Naive B cell (primary cell): ENCODE measurements at places on chromosomes 16 and 17.
A peak's percentile ranks its signal among the peaks of the same experiment; 100 is the strongest.

GRCh38 chr16:56415875-56416274 is 9.5 kb downstream of the AMFR start:
- peak; percentile 25 for DNase-seq

GRCh38 chr17:63639125-63639524 is 16.9 kb downstream of the MAP3K3 start:
- DNase-seq: no peak

DNA sequence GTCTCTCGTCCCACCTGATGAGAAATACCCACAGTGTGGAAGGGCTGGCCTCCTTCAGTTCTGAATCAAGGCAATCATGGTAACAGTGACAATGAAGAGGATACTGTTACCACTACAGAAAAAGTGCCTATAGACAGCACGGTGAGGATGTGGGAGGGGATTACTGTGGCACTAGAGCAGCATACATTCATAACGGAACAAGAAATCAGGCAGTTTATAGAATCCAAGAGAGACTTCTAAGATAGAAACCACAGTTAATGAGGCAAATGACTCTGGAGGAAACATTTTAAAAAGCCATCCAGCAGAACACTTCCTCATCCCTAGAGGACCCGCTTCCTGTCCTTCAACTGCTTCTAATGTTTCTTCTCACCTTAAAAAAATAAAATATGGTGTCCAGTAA is 2.7 kb downstream of the RUSF1 start:
- DNase-seq: no peak

DNA sequence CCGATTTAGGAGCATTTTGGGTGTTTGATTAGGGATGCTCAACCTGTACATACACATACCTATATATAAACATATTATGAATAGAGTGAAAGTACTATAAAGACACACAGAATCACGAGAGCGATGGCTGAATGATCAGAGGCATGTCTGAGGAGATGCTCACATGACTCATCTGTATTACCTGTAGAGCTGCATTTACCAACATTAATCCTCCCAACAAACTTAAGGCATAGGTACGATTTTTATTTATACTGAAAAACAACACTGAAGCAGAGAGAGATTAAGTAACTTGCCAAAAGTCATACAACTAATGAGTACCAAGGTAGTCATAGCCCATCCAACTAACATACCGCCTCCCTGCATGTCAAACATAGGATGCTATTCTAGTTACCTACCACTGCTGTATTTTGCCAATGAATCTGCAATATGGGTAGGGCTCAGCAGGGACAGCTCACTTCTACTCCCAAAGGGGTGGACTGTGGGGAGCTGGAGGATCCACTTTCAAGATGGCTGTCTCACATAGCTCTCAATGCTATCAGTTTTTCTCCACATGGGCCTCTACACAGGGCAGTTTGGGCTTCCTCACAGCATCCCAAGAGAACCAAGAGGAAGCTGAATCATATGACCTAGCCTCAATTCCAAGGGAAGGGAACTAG is 7.3 kb downstream of the CYB5D1 start:
- no peak for DNase-seq

DNA sequence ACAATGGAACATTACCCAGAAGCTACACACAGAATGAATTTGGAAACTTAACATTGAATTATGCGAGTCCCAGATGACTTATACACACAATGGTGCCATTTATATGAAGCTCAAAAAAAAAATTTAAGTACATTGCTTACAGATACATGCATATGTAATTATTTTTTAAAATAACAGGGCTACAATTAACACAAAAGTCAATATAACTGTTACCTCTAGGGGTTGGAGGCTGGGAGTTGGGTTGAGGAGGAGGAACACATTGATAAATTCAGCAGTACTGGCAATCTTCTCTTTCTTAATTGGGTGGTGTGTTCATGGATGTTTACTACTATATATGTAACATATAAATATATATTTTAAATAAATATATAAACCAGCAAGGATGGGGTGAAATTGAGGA is 1.1 kb downstream of the ZNF23 start:
- DNase-seq: no peak

GRCh38 chr16:50263060-50263909 is 3.1 kb upstream of the ADCY7 start:
- DNase-seq: no peak

- no peak for DNase-seq
Measured at GRCh38 chr16:46712911-46713310, 23.5 kb downstream of the ORC6 start.

- DNase-seq: no peak
Measured at GRCh38 chr16:28998837-28999236, 14.0 kb downstream of the LAT start.

DNA sequence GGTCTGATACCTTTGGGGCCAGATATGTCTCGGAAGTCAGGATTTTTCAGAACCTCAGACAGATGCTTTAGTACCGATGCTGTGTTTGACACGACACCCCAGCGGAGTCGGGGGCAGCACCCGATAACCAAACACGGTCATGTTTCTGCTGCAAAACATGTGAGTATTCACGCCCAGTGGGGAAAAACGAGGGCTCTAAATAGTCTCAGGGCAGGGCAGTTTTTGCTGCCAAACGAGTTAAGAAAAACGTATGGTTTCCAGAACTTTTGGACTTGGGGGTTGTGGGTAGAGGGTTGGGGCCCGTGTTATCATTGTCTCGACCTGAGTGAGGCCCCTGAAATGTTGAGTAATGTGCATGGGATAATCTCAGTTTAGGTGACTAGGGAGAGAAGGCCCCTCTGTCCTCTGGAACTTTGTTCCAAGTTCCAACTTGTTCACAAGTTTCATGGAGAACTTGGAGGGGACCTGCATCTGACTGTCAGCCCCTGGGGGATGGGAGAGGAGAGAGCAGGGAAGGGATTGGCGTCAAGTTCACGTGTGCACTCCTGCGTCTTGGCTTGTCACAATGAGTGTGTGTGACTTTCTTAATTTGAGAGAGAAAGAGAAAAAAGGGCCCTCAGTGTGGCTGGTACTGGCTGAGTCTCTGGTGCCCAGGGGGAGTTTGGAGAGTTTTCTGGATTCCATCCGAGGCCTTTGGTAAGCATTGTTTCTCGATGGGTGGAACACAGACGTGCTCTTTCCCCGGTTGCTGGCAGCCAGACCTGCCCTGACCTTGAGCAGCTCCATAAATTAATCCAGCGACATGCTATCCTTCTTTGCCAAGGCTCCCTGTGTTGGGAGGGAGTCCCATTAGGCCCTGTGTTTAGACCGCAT is 83.9 kb upstream of the CIBAR2 start:
- DNase-seq: no peak

GRCh38 chr17:21674242-21674731 is 18.0 kb upstream of the KCNJ18 start:
- DNase-seq: no peak

DNA sequence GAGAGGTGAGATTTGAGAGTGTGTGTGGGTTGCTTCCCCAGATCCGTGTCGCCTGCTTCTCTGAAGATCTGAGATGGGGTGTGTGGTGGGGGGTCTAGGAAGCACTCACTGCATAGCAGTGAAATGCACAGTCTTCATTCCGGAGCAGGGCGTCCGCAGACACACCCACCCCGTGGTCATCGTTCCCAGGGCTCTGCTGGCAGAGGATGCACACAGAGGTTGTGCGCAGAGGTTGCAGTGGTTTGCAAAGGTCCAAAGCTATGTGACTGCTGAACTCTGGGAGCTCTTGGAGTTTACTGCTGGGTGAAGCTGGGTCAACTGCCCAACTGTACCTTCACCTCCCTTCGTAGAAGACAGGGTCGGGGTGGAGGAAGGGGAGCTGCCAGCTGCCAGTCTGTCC is 135.3 kb downstream of the SNX29 start:
- no peak for DNase-seq

GRCh38 chr16:54174201-54174600 is 112.4 kb downstream of the IRX3 start:
- DNase-seq: no peak

- no peak for DNase-seq
Measured at GRCh38 chr17:19016297-19016696, 11.7 kb upstream of the FAM83G start.

DNA sequence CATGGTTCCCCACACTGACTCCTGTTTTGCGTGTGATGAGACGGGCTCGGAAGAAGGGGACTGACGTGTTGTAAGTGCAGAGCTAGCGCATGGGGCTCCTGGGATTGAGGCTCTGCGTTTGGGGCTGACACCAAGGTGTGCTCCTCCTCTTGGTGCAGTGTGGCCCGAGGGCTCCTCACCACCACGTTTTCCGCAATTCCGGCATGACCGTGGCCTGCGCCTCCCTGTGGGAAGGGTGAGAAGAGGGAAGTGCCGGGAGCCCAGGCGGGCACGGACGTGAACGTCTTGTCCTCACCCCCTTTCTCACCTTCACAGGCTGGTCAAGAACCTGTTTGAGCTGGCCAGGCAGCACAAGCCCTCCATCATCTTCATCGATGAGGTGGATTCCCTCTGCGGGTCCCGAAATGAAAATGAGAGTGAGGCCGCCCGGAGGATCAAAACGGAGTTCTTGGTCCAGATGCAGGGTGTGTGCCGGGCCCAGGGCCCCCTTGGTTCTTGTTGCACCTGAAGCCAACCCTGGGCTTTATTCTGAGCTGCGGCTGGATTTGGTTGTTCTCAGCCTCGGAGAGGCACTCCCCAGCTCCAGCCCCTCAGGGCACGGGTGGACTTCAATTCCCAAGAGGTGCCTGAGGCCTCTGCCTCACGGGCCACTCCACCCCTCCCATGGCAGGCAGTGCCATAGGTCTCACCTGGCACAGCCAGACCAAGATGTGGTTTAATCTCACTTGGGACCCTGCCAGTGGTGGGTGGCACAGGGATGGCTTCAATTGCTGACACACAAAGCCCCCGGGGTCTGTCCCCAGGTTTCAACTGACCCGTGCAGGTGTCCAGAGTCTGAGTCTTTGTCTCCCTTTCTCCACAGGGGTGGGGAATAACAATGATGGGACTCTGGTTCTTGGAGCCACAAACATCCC is 8.9 kb downstream of the VPS4A start:
- no peak for DNase-seq

GRCh38 chr16:57663917-57664661 is 4.0 kb upstream of the ADGRG3 start:
- DNase-seq: no peak

- DNase-seq: no peak
Measured at GRCh38 chr16:1320658-1321240, 11.3 kb downstream of the UBE2I start.

- DNase-seq: no peak
Measured at GRCh38 chr16:88646345-88647034, 4.4 kb downstream of the CYBA start.

GRCh38 chr17:28369684-28370034 is 448 bp downstream of the VTN start:
- no peak for DNase-seq

DNA sequence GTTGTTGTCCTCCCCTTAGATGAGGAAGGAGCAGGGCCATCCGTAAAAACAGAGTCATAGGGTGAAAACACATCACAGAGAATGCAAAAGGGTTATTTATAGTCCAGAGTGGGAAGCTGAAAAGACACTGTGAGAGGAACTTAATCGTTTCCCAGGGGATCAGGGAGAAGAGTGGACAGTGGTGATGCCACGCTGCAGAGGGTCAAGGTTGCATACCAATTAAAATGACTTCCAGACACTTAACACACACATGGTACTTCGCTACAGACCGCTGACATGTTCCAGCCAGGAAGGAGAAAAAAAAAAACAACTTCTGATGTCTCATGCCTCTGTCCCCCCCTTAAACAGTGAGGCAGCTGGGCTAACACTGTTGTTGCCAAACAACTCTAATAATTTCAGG is 713.8 kb upstream of the RBFOX1 start:
- no peak for DNase-seq

GRCh38 chr17:32494621-32495358 is 8.0 kb downstream of the CDK5R1 start:
- DNase-seq: no peak

DNA sequence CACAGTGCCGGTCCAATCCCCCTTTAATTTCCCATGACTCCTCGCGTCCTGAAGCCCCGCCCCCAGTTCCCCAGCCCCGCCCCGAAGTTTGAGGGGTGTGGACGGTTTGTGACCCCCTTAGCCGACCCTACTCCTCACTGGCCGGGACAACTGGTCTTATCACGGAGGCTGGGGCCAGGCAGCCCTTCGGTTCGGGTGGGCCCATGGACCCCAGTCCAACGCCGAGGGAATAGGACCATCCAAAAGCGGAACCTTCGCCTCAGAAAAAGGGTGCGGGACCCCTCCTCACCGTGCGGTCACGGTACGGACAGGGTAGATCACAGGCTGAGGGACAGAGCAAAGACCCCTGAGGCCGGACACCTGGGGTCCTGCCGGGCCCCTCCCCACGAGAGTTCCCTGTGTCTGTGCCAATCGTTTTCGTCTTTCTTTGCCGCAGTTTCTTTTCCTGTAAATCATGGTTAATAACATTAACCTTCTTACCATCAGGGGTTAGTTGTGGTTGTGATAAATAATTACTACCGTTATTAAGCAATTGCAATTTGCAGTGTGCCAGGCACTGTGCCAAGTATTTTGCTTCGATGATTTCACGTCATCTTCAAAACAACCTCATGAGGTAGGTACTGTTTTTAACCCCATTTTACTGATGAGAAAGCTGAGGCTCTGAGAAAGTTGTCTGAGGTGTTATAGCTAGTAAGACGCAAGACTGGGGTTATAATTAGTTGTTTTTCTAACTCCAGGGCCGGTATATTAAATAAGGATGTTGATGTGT is 543 bp downstream of the TMUB2 start:
- no peak for DNase-seq

DNA sequence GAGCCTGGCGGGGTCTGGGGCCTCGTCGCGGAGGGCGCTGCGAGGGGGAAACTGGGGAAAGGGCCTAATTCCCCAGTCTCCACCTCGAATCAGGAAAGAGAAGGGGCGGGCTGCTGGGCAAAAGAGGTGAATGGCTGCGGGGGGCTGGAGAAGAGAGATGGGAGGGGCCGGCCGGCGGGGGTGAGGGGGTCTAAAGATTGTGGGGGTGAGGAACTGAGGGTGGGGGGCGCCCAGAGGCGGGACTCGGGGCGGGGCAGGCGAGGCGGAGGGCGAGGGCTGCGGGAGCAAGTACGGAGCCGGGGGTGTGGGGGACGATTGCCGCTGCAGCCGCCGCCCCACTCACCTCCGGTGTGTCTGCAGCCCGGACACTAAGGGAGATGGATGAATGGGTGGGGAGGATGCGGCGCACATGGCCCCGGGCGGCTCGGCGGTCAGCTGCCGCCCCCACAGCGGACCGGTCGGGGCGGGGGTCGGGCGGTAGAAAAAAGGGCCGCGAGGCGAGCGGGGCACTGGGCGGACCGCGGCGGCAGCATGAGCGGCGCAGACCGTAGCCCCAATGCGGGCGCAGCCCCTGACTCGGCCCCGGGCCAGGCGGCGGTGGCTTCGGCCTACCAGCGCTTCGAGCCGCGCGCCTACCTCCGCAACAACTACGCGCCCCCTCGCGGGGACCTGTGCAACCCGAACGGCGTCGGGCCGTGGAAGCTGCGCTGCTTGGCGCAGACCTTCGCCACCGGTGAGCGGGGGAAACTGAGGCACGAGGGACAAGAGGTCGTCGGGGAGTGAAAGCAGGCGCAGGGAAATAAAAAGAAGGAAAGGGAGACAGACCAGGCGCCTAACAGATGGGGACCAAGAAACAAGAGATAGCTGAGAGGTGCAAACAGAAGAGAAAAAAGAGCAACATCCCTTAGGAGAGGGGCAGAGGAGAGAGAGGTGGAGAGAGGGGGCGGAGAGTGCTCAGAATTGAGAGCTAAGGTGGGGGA is at the start of gene PNMT:
PNMT (plus strand) TSS at position 509 of the 980 bp plus-strand sequence; CDS start at position 532, 23 bp downstream.
- DNase-seq: peak; percentile 64

GRCh38 chr17:51144266-51145022 is 8.9 kb upstream of the NME1 start:
- DNase-seq: no peak
